HTR-8/SVneo (cell line): ENCODE measurements at places on chromosomes 2 and 18.

DNA sequence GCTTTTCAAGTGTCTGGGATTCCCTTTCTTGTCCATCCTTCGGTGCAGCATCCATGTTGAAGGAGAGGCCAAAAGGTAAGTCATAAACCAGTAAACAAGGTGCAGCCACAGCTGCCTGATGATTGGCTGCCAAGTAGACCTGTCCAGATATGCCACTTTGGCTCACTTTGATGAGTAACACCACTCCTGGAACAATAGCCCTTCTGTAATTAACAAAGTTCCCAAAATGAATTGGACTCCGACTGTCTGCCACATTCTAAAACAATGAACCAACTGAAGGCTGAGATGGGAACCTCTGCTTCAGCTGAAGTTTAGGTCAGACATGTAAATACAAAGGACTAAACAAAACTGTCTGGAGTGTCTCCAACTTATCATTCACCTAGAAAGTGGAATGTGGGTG is 82.2 kb upstream of the LGALSL start:
- no peak for DNase-seq

GRCh38 chr2:210762604-210763588 is 206.5 kb downstream of the CPS1 start:
- no peak for DNase-seq

GRCh38 chr18:46070815-46071652 is 1.0 kb downstream of the PSTPIP2 start:
- DNase-seq: no peak

GRCh38 chr2:145203891-145204290 is 684.0 kb upstream of the ZEB2 start:
- DNase-seq: no peak

GRCh38 chr2:27294928-27295327 is 12.7 kb downstream of the TRIM54 start:
- no peak for DNase-seq

DNA sequence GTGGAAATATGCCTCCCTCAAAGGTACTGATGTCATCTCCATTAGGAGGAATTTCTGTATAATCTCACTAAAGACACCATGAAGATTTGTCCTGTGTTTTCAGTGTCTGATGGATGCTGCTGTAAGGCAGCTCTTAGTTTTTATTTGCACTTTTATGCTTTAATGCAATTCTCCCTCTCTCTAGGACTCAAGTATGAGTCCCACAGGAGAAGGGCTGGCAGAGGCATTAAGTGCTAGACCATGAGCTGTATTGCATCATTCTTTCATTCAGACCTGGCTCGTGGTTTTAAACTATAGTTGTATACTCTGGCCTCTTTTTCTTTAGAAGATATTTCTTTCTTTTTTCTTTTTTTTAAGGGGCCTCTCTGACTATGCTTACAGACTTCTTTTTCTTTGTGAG is 805.6 kb downstream of the DPP10 start:
- no peak for DNase-seq

GRCh38 chr18:53457068-53457467 is 767.4 kb downstream of the MBD2 start:
- no peak for DNase-seq

DNA sequence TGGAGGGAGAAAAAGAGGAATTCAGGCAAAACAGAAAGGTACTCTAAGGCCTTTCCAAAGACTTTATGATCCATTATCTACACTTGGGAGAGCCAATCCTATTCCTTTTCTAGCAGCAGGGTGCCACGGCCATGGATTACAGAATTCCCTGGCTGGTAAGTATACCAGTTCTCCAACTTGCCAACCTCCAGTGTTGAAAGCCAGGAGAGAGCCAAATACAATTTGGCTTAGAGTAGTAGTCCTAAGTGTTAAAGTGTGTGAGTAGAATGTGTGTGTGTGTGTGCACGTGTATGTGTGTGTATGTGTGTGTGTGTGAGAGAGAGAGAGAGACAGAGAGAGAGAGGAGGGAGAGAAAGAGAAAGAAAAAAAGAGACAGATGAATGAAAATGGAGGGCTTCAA is 43.3 kb downstream of the WDPCP start:
- no peak for DNase-seq

DNA sequence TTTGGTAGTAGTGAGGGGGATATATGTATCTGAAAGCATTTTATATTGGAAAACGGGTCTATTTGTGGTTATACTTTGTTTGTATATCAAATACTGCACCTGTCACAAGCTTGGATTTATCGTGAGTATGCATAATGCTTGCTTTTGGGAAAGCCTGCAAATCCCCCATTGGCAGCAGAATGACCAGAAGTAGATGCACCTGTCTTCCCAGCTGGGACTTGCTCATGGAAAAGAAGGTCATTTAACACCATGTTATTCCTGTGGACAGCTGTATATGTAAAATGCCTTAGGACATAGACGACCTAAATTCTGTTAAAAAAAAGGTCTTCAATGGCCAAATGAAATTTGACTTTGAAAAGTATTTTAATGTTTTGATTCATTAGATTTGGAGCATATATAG is 599.4 kb downstream of the XIRP2 start:
- DNase-seq: no peak

DNA sequence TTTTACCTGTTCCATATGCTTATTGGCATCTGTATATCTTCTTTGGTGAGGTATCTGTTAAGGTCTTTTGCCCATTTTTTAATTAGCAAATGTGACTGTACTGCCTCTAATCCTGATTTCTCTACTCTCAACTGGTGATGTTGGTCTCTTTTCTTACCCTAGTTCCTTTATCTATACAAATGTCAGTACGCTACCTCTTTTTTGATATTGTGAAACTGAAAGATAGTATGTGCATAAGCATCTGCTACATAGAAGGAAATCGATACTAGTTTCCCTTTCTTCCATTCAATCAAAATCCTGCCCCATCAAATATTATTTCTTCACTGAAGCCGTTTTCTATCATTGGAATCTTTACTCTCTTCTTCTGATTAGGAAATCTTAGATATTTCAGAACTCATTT is 194.9 kb upstream of the SPOPL start:
- DNase-seq: no peak

- DNase-seq: no peak
These were observed 352.4 kb downstream of the SOCS6 start for GRCh38 chr18:70641156-70641775.

- no peak for DNase-seq
These were observed 47.8 kb downstream of the TMEM17 start for GRCh38 chr2:62458206-62458641.

DNA sequence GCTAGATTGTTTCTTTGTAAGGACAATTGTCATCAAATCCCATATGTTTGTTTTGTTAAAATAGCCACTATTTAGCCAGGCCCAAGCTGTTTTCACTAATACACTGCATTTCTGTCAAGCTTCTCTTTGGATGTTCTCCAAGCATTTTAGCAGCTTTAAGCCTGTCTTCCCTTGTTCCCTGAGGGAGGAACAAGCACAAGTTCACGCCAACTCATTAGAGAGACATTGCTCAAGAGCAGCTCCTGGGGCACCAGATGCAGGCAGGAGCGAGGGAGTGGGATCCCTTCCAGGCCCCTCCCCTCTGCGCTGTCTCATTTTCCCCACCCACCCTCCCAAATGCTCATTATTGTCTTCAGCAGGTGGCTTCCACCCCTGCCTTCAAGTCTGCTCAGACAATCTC is 32.6 kb upstream of the PPP3R1 start:
- no peak for DNase-seq

DNA sequence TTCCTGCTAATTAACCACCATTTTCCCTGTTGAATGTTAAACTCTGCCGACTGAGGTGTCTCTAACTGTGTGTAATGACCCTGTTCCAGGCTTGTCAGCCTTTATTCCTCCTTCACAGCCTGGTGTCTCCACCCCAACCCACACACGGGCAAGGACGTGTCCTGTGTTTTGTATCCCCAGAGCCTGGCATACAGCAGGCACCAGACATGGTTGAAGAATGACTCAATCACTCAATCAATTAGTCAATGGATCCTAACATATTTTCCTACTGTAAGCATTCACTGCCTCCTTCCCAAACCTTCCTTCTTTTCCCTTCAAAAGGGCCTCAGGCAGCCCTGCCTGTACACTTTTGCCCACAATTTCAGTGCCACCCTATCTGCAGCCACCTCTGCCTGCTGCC is 2.7 kb upstream of the TNS1 start:
- no peak for DNase-seq

DNA sequence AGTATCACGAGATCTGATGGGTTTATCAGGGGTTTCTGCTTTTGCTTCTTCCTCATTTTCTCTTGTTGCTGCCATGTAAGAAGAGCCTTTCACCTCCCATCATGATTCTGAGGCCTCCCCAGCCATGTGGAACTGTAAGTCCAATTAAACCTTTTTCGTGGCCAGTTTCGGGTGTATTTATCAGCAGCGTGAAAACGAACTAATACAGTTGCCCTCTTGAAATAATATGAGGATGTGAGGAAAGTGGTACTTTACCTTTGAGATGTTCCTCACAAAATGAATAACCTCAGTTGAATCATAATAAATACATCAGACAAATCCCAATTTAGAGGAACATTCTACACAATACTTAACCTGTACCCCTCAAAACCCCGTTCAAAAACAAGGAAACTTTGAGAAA is 356.4 kb downstream of the CPS1 start:
- no peak for DNase-seq

DNA sequence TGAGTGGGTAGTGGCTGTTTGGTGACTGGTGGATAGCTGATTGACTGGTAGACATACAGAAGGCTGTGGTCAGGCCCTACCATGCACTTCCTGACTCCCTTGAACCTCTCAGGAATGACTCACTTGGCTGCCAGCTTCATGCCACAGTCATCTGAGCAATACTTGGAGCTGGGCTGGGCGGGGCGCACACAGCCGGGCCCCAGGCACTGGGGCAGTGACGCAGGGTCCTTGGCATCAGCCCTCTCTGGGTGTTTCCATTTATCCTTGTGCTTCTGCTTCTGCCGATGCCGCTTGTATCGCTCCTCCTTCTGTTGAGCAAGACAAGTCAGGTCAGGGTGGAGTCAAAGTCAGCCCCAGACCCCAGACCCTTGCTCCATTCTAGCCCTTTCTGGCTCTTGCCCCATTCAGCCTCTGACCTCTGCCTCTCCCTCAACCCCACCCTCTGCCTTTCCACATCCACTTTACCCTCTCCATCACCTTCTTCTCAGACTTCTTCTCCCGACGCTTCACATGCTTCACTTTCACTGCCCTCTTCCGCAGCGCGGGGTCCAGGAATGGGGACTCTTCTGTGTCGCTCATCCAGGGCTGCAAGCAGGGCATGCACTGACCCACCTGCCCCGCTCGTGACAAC is 3.0 kb upstream of the MBD1 start:
- DNase-seq: no peak

GRCh38 chr2:43569921-43570320 is 25.9 kb downstream of the THADA start:
- DNase-seq: no peak

GRCh38 chr2:227057060-227057459 is 106.9 kb downstream of the COL4A4 start:
- DNase-seq: no peak

- no peak for DNase-seq
These were observed 79.0 kb upstream of the CDH19 start for GRCh38 chr18:66682855-66683322.

GRCh38 chr2:144456680-144457079 is 63.2 kb downstream of the ZEB2 start:
- DNase-seq: no peak

DNA sequence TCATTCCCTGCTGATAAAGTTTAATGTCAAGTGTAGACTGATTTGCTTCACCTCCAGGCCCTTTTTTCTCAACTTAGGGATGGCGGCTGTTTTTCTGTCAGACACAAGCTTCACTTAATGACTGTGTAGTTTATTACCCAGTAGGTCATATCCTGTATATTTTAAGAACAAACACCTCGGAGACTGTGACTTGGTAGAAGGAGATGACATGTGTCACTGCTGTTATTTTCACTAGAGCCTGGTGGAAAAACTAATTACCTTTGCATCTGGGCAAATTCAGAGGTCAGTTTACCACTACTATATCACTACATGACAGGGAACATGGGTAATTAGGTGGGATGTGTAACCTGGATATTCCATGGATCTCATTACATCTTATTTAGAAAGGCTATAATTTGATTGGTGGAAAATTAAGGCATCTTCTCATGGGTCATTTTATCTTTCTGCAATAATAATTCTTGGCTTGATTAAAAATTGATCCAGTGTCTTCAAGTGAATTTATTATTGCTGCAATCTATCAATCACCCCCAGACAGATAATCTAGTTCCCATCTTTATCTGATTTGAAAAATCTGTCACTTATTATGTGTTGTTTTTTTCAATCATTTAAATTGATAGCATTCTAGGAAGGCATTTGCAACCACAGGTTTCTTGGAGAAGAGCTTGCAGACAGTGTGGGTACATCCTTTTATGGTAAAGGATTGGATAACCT is 353.8 kb upstream of the SPRED2 start:
- DNase-seq: no peak

GRCh38 chr2:174059884-174060244 is 94.7 kb upstream of the SP3 start:
- DNase-seq: no peak

- DNase-seq: no peak
These were observed 2.1 kb downstream of the SLC39A10 start for GRCh38 chr2:195659114-195659513.
